ENCODE measurements at places on chromosomes 4 and X. TPM values are rescaled to one million over a fixed set of nuclear protein-coding genes. Genes with fewer than 3 reads are reported as not detected.

The TGIF2LX gene
- total RNA-seq = not detected

The CCDC158 gene
- 0.22 TPM for total RNA-seq

The RAI2 gene
- 21.2 TPM for total RNA-seq

The TRIM61 gene
- 0.57 TPM for total RNA-seq

The IL9R gene
- total RNA-seq = not detected

The SYN1 gene
- total RNA-seq = 2.8 TPM
